ENCODE measurements at places on chromosomes 12 and 14. TPM values are rescaled to one million over a fixed set of nuclear protein-coding genes. Genes with fewer than 3 reads are reported as not detected.

CMA1 gene
- total RNA-seq, result not detected

CACNA1C gene
- total RNA-seq, result 11.5 TPM

MANSC4 gene
- total RNA-seq, result not detected

NTS gene
- total RNA-seq, result not detected

ESPL1 gene
- 8.5 TPM for total RNA-seq
